ENCODE measurements at places on chromosomes 11 and 22.

DNA sequence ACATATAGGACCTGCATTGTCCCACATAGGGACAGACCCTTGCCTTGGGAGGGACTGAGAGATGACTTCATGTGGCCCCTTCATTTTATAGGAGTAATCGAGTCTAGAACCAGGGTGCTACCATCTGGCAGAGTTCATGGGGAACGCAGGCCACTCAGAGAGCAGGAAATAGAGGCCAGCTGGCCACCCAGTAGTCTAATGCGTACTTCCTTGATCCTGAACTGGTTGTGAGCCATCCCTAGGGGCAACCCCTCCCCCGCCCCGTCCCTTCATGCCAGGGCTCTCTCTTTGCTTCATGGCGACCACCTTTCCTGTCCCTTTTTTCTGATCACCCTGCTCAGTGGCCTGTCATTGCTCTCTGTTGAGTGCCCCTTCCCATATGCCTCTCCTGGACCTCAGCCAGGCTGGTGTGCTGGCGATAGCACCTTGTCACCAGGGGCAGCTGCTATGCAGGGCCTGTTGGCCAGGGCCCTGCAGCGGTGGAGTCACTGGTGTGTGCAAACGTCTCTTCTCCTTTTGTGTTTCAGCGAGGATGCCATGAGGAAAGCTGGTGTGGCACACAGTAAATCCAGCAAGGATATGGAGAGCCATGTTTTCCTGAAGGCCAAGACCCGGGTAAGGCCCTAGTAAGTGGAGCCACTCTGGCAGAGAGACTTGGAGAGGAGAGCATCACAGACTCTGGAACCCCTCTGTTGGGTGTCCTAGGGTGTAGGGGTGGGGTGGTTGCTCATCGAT lies 29.3 kb downstream of the MED15 start:
- no peak for DNase-seq

- no peak for DNase-seq
Measured at GRCh38 chr22:22215659-22216449, 28.7 kb upstream of the VPREB1 start.

DNA sequence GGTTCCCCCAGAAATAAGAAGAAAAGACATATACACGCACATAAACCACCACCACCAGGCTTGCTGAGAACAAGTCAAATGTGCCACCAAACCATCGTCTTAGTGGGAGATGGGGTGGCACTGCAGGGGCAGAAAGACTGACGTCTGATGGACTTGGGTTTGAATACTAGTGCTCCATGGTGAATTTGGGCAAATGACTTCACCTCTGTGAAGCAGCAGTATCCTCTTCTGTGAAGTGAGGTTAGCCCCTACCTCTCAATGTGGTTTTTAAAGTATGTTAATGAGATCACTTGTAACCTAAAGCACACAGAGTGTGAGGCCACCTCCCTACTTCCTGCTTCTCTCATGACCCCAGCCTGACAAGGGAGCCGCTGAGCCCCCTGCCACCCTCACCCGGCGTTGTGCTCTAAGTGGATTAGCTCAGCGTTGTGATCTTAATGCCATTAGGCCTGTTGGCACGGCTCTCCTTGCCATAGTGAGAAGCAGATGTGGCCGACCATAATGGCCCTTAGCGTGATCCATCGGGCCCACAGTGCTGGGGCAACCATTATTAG lies 14.4 kb downstream of the ZBTB16 start:
- DNase-seq, result peak; percentile 54

GRCh38 chr11:109075976-109076375 lies 346.0 kb upstream of the C11orf87 start:
- no peak for DNase-seq

GRCh38 chr22:33838644-33839043 lies 81.6 kb downstream of the LARGE1 start:
- DNase-seq, result no peak

DNA sequence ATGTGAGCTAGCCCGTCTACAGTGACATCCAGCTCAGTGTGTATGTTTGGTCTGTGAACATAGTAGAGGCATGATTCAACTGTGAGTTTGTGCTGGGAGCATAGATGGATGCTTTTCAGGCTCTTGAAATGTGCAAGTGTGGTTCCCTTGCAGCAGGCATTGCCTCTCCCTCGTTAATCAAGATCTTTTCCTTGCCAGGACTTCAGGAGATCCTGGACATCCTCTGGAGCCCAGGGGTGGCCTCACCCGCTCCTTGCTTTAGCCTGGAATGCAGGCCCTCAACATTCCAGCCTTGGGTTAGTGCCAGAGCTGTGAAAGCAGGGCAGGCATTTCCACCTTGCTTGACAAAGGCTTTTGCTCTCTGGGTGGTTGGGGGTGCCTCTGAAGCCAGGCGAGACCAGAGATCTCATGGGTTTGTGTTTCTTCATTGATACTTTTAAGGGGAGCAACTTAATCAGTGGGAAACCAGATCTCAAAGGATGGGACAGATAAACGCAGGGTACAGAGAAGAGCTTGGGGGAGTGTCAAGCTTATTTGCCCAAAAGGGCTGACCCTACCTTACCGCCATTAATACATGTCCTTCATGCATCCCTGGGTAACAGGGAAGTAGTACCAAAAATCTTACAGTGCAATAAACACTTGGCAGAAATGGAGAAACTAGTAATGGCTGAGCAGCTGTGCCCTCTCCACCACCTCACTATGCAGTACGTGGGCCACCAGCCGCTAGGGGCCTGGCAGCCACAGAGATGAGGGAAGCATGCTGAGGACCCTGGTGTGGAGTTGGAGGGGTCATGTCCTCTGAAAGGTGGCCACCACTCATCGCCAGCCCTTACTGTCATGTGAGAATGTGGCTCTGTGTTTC lies 72.1 kb downstream of the PTPRJ start:
- DNase-seq, result no peak

GRCh38 chr22:36177160-36177559 lies 16.6 kb upstream of the APOL3 start:
- no peak for DNase-seq

DNA sequence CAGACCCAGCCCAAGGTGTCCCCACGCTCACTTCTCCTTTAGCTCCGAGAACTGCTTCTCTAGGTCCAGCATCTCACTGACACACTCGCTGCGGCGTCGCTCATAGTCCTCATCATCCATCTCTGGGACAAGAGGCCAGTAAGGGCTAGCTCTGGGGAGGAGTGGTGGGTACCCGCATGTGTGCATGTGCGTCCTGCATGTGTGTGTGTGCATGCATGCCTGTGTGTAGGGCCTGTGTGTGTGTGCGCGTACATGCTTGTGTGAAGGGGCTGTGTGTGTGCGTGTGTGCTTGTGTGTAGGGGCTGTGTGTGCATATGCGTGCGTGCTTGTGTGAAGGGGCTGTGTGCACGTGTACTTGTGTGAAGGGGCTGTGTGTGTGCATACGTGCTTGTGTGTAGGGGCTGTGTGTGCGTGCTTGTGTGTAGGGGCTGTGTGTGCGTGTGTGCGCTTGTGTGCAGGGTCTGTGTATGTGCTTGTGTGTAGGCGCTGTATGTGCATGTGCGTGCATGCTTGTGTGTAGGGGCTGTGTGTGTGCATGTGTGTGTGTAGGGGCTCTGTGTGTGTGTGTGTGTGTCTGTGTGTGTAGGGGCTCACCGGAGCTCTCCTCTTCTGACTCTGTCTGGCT lies 3.3 kb downstream of the BRMS1 start:
- no peak for DNase-seq

DNA sequence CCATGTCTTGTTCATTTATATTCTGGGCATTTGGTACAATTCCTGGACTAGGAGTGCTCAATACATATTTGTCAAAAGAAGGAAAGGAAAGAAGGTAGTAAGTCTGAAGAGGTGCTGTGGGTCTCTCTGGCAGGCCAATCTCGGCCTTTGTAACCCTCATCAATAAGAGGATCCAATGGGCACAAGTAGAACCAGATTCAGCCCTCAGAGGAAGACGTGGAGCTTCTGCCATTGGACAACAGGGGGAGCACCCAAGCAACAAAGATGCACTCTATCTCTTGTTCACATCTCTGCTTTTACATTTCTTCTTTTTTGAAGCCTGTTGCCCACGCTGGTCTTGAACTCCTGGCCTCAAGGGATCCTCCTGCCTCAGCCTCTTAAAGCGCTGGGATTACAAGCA lies 2.2 kb upstream of the VPS11 start:
- DNase-seq, result peak; percentile 80

DNA sequence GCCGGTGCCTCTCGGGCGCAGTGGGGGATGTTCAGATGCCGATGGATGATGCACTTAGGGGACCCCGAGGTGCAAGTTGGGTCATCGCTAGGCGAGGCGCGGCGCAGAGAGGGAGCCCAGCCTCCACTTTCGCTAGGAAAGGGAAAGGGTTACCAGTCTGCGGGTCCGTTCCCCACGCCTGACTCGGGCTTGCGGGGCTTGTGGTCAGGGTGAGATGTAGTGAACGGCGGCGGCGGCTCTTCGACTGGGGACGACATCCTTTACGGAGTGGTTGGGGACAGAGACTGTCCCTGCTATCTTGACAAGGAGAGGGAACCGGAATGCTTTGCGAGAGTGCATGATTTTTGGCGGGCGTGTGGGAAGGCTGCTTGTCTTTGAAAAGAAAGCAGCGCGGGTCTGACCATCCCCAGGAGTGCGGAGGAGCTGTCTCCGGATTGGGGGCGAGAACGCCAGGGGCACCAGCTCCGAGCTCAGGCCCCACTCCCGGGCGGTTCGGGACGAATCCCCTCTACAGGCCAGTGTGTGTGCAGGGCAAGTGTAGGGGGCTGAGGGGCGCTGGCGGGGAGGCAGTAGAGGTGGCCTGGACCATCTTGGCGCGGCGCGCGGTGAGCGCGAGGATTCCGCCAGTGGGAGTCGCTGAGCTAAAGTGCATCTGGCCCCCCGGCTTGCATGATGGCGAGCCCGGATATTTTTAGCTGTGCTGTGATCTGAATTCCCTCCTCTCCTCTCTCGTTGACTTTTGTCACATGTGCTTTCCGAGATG lies 1.1 kb downstream of the FAT3 start:
- no peak for DNase-seq

DNA sequence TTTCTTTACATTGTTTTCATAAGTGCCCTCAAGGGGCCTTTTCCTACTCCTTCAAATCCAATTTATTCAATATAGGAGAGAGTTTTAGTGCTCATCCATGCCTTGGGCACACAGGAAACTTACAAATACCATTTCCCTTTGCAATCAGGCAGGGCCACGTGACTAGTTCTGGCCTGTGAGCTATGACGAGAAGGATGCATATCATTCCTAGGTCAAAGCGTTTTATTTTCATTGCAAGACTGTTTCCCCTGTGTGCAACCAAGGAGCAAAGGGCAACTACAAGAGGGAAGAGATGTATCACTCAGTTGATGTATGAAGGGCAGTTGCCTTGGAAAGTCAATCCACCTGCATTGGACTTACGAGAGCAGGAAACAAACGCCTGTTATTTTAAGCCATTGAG lies 1.9 kb upstream of the TRAF6 start:
- no peak for DNase-seq

- no peak for DNase-seq
Measured at GRCh38 chr11:92782806-92783205, 186.6 kb upstream of the MTNR1B start.

DNA sequence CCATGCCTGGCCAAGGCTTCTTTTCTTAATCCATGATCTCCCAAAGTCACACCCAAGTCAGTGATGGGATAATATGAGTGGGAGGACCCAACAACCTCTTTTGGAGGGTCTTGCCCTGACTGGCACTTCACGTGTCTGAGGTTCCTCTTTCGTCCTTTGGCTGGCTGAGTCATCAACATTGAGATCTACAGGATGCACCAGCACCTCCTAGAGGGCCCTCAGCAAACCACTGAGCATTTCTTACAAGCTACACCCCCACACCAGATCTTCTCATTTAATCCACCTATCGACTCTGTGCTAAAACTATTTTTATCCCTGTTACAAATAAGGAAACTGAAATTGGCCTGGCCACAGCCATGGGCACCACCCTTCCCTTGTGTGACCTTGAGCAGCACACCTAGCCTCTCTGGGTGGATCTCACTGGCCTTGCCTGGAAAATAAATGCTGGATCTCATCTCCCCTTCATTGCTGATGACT lies 63.4 kb downstream of the FLI1 start:
- peak; percentile 95 for DNase-seq

- DNase-seq, result no peak
Measured at GRCh38 chr11:93490996-93491618, 52.1 kb downstream of the SMCO4 start.

DNA sequence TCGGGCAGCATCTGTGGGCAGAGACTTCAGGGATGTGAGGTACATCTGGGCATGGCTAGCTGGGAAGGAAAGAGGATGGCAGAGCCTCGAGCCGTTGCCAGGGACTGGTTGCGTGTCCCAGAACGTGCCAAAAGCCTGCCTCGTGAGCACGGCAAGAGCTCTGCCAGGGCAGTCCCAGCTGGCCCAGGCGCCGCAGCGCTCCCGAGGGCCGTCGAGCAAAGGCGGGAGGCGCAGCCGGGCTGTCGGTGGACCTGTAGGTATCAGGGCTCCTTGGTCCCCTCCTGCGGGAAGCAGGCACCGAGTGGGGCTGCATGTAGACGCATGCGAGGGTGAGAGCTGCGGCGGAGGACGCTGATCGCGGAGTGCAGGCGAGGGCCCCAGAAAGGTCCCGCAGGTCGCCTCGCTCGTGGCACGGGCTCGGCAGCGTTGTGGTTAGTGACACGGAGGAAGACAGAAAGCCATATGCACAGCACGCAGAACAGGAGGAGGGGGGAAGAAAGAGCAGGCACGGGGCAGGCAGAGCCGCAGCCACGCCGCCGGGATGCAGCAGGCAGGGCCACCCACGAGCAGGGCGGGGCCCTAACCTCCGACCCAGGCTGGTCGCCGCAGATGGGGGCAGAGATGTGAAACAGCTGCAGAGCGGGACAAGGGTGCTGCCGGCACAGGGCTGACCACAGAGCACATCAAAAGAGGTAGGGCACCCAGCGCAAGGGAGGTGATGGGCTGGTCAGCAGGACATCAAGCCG lies 18.0 kb downstream of the LSP1 start:
- DNase-seq, result no peak

DNA sequence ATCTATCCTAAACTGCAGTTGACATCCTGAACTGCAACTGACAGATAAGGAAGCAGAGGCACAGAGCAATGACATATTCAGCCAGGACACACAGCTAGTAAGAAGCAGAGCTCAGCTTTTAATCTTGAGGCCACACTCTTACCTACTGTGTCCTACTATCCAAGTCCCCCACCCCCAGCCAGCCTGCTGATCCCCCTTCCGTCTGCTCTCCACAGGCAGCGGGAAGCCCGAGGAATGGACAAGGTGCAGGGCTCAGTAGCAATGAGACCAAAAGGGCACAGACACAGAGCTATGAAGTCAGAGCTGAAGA lies 4.3 kb downstream of the POLR3H start:
- no peak for DNase-seq

- no peak for DNase-seq
Measured at GRCh38 chr22:42768385-42769035, 47.8 kb upstream of the A4GALT start.

DNA sequence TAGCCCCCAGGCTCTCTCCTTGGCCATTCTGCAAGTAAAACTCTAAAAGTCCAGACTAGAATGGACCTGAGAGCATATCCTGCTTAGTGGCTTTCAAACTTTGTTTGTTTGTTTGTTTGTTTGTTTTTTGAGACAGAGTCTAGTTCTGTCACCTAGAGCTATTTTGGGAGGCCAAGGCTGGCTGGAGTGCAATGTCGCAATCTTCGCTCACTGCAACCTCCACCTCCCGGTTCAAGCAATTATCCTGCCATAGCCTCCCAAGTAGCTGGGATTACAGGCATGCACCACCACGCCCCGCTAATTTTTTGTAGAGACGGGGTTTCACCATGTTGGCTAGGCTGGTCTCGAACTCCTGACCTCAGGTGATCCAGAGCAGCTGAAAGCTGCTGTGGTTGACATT lies 28.9 kb downstream of the DAGLA start:
- no peak for DNase-seq

GRCh38 chr22:47115921-47116320 lies 353.5 kb downstream of the TBC1D22A start:
- DNase-seq, result no peak
